ENCODE measurements at places on chromosomes 4 and X.
A peak's percentile ranks its signal among the peaks of the same experiment; 100 is the strongest.

DNA sequence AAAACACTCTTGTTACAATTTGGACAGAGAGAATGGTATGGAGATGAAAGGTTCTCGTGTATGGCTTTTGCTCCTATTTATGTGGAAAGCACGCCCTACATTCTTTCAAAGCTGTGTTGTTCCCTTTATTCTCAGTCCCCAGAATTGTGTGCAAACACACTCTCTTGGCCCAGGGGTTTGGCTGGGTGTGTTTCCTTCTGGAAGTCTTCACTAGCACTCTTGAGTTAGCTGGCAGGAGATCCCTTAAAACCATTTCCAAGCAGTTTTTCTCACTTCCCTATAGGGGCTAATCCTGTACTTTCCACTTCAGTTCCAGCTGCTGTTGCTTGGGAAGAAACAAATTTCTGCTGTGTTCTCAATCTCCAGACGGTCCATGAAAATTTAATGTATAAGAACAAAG, 35.1 kb downstream of the FHL1 start:
- no peak for DNase-seq

GRCh38 chr4:100417565-100417964, 100.3 kb downstream of the EMCN start:
- DNase-seq: no peak

DNA sequence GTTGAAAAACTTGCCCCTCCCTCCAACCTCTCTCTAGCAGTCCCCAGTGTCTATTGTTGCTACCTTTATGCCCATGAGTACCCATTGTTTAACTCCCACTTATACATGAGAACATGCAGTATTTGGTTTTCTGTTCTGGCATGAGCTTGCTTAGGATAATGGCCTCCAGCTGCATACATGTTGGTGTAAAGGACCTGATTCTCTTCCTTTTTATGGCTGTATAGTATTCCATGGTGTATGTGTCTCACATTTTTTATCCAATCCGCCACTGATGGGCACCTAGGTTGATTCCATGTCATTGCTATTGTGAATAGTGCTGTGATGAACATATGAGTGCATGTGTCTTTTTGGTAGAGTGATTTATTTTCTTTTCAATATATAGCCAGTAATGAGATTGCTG, 50.0 kb upstream of the GPC4 start:
- no peak for DNase-seq

GRCh38 chr4:122663814-122664610, 43.1 kb upstream of the IL21 start:
- DNase-seq: no peak

DNA sequence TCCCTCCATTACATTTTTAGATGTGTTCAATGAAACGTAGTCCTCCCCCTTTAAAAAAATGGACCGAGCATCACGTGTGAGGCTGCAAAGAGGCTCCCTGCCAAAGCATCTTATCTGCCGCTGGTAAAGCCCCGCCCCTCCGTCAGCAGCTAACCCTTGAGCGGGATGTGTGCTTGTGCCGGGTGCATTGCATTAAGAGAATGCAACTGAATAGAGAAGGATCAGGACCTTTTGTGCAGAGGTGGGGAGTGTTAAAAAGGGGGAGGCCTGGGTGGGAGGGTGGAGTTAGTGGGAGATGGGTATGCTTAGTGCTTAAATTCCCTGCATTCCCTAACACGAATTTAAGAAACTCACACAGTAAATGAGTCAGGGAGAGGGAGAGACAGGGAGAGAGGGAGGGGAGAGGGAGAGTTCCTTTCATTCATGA, 66.0 kb downstream of the TBL1X start:
- peak; percentile 74 for DNase-seq

DNA sequence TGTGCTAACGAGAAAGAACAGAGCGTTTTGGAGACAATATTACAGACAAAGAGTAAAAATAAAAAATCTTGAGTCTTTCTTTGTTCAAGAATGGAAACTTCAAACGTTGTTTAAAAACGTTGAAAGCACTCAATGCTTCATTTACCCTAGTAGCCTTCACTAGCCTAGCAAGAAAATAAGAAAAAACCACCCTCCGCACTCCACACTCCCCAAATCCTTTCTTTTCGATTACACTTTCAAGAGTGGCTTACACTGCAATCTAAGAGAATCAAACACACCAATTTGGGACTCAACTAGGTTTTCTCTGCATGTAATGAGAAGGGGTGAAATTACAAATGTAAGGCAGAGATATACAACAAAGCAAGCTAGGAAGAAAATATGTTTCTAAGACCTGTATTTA, 4.7 kb downstream of the TMSB4X start:
- DNase-seq: no peak

DNA sequence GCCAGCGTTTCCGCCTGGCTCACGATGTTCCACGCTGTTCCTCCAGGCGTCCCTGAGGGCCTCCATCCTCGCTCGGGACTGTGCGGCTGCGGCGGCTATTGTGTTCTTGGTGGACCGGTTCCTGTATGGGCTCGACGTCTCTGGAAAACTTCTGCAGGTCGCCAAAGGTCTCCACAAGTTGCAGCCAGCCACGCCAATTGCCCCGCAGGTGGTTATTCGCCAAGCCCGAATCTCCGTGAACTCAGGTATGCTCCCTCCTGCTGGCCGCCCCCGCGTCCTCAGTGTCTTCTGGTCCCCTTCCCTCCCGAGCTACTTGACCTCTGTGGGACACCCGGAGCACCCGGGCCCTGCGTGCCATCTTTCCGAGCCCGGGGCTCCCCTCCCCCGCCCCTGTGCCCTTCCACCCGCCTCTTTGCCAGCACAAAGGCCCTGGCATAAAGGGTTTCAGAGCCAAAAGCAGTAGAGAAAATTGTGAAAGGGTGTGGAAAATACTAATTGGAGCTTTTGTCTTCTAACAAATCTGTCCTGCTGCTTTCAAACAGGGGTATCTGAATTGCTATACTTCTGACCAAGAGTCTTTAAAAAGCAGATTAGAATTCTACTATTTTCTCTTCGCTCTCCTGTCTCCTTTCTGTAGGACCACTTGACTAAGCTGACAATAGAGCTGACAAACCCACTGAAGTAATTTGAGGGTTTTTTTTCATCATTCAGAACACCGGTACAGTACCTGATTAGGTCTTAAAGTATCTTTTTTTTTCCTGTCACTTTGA, 104.0 kb downstream of the NEUROG2 start:
- DNase-seq: no peak

GRCh38 chr4:140743194-140743931, 12.8 kb downstream of the TBC1D9 start:
- DNase-seq: peak; percentile 27

GRCh38 chrX:153493085-153493484, 1.7 kb upstream of the BGN start:
- DNase-seq: no peak

DNA sequence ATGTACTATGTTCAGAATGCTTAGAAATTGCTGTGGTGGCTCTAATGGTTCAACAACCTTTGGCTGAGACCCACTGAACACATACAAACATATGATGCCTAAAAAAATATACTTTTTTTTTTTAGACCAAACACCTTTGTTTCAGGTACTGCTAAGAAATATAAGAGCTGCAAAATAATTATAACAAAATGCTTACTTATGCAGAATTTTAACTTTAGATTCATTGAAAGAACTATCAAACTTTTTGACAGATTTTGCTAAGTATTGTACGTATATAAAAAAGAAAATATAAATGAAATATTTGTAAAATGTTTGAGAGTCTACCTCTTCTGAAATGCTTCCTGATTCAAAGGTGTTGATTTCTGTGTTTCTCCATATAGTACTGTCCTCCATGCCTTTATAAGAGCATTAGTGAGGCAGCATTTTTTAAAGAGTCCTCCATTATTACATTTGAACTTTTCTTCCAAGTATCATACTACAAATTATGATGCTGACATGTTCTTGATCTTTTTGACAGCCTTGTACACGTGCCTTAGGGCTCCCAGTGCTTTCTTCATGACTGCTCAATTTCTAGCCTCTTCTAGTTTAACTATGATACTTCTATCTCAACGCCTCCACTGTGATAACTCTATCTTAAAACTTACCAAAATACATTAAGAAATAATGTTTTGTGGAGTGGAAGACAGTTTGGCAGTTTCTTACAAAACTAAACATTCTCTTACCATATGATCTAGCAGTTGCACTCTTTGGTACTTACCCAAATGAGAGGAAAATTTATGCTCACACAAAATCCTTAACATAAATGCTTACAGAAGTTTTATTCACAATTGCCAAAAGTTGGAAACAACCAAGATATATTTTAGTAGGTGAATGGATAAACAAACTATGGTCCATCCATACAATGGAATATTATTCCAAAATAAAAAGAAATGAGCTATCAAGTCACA, 212.2 kb upstream of the MAB21L2 start:
- DNase-seq: no peak

DNA sequence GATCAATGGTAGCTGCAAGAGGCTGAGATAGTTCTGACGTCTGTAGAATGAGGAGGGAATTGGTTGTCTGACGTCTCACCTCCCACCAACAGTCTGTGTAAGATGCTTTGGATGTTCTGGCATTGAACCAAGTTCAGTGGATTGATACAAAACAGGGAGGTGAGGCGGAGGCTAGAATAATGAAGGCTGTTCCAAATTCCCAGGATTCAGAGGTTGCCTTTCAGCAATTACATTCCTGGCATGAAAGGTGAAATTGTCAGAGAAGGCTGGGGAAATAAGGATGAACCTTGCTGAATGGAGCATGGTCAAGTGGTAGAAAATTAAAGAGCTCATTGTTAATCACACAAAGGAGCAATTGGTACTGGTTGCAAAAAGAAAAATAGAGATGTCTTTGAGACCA, 241.6 kb downstream of the FBXW7 start:
- no peak for DNase-seq

DNA sequence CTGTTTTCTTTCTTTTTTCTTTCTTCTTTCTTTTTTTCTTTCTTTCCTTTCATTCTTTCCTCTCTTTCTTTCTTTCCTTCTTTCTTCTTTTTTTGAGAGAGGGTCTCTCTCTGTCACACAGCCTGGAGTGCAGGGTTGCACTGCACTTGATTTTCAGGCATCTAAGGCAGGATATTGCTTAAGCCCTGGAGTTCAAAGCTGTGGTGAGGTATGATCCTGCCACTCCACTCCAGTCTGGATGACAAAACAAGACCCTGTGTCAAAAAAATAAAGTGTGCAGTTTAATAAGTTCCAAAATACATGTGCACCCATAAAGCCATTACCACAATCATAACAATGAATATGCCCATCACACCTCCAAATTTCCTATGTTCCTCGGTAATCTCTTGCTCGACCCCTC, 10.6 kb upstream of the ZNF718 start:
- DNase-seq: no peak

DNA sequence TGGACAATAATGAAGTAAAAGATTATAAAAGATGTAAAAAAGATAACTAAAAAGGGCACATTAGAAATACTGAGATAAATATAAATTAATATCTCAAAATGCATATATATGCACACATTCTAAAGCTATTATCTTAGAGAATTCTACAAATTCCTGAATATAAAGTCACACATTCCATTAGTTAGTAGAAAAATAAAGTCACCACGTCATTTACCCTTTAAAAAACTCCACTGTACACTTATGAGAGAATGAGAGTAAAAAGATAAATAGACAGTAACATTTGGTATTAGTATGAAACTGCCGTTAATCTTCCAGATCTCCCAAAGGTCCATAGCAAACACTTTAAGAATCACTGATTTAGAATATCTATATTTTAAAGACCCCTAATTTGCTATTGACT, 67.2 kb upstream of the IL15 start:
- no peak for DNase-seq

DNA sequence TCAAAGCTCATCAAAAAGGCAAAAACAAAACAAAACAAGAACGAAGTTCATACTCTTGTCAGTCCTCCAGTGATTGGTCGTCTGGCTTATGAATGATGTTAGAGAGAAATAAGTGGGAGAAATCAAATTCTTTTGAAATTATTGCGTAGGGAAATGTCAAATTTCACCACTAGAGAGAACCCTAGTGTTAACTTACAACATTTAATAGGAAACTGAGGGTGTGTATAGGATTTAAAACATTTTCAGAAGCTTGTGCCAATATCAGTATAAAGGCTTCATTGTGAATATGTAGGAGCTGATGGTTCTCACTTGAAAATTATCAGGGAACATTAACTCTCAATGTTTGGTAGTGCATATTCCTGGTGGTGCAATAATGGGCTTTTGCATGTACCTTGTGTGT, 17.4 kb downstream of the ADH6 start:
- no peak for DNase-seq

DNA sequence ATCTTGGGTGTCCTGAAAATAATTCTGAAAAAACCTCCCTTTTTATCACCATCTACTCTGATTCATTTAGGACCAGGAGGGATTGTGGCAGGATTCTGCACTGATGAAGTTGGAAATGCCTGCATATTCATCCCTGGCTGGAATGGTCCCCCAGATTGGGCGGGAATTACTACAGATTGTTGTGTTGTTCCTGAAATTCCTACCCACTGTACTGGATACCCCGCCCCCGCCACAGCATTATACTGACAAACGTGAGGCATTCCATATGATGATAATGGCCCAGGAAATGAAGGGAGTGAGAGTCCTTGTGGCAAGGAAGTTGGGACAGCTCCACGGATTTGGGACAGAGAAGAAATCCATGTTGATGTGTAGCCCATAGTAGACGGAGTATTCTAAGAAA, 15.2 kb upstream of the FAM120C start:
- DNase-seq: no peak

All from Caco-2 (cell line).